Aorta (tissue), 5 donors: ENCODE measurements at places on chromosomes 2 and 18. TPM values are rescaled to one million over a fixed set of nuclear protein-coding genes. Genes with fewer than 3 reads are reported as not detected.

FBXO48 gene
- 1.0 TPM for total RNA-seq

- peaks cover 2% of the 10 kb centered on the region for H3K4me1 ChIP-seq
- no peaks in the 10 kb centered on the region for H3K36me3 ChIP-seq
- no peak overlapping the region for H3K27ac ChIP-seq
- H3K27me3 ChIP-seq, result no peaks in the 10 kb centered on the region
- DNase-seq, result no peak
- no peak overlapping the region for H3K4me3 ChIP-seq
Measured at GRCh38 chr2:21228041-21228895, 104.5 kb downstream of the TDRD15 start.

DNA sequence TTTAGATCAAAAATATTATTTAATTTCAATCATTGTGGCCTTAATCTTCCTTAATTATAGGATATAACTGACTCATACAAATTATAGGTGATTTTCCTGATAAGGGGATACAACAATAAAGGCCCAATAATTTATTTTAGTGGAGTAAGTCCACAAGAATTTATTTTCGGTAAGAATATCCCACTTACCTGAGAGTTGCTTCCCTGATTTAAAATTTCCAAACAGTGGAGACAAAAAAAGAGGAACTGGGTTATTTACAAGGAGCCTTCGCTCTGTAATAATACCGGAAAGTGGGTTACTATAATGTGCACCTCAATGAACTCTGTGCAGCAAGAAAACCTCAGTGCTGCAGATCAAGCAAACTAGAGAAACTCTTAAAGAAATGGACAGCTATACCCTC lies 42.2 kb downstream of the FEZ2 start:
- no peaks in the 10 kb centered on the region for H3K27me3 ChIP-seq
- peaks cover 3% of the 10 kb centered on the region for H3K4me1 ChIP-seq
- DNase-seq, result no peak
- no peak overlapping the region for H3K27ac ChIP-seq
- H3K36me3 ChIP-seq, result peaks cover 2% of the 10 kb centered on the region

GRCh38 chr2:2832657-2833056 lies 501.6 kb upstream of the MYT1L start:
- no peaks in the 10 kb centered on the region for H3K27me3 ChIP-seq
- no peak for DNase-seq
- H3K36me3 ChIP-seq, result no peaks in the 10 kb centered on the region
- H3K4me1 ChIP-seq, result no peaks in the 10 kb centered on the region
- no peak overlapping the region for H3K27ac ChIP-seq

DNA sequence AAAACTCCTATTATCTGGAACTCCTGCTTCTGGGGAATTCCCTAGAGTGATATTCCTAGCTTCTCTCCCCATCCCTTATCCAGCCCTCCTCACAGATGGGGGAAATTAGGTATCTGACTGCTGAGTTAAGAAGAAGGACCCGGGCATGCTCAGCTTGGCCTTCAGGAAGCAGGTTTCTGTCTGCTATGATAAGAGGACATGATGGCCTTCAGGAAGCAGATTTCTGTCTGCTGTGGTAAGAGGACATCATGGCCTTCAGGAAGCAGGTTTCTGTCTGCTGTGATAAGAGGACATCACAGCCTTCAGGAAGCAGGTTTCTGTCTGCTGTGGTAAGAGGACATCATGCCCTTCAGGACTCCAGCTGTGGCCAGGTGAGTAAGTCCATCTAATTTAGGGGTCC lies 65.2 kb downstream of the PLEKHM3 start:
- H3K27me3 ChIP-seq, result no peaks in the 10 kb centered on the region
- no peak overlapping the region for H3K27ac ChIP-seq
- H3K4me1 ChIP-seq, result no peaks in the 10 kb centered on the region
- H3K4me3 ChIP-seq, result no peak overlapping the region

ATIC gene
- total RNA-seq, result 40.3 TPM

GRCh38 chr2:174705321-174705720 lies 59.0 kb downstream of the CHRNA1 start:
- no peak overlapping the region for H3K27ac ChIP-seq
- no peak for DNase-seq
- H3K27me3 ChIP-seq, result no peaks in the 10 kb centered on the region
- no peaks in the 10 kb centered on the region for H3K4me1 ChIP-seq
- H3K36me3 ChIP-seq, result no peaks in the 10 kb centered on the region

HAAO gene
- total RNA-seq, result 29.1 TPM

TCF23 gene
- 0.39 TPM for total RNA-seq

MZT2B gene
- total RNA-seq, result 172 TPM

DNA sequence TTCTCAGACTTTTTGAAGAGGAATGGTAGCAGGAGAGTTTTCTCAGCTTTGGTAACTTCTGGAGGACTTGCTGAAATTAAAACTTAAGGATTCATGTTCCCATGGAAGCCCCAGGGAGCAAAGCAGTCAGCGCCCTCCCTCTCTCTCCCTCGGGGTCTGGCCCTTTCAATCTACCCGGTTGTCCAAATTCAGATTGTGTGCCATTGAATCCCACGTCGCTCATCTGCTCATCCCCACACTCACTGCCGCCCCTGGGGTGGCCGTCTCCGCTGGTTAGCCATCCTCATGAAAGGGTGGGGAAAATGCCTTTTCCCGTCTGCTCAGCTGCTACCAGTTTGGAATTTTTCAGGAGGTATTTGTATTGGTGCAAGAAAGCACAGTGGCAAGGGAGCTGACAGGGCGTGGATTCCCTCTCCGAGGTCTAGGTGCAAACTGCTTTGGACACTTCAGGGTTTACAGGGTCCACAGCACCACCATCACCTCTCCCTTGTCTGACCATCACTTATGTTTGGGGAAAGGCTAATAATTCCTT lies 27.1 kb downstream of the MCFD2 start:
- no peaks in the 10 kb centered on the region for H3K4me1 ChIP-seq
- no peaks in the 10 kb centered on the region for H3K36me3 ChIP-seq
- no peak for DNase-seq
- no peak overlapping the region for H3K27ac ChIP-seq

DNA sequence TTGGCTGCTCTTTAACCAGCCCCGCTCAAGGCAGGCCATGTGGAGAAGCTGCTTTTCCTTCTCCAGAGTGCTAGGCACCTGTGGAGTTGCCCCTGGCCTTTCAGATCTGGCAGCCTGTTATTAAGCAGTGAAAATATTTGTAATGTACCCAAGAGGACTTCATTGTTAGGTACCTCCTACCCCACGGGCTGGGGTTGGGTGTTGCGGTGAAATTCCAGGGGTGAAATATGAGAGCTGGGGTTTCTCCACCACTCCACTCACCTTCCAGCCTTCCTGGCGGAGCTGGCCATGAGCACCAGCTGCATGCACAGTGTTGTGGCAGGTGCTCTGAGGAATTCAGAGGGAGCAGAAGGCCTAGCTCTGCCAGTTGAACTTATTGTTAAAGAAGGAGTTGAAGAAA lies 39.1 kb downstream of the NTSR2 start:
- no peaks in the 10 kb centered on the region for H3K36me3 ChIP-seq
- no peak overlapping the region for H3K4me3 ChIP-seq
- H3K4me1 ChIP-seq, result no peaks in the 10 kb centered on the region
- no peak for DNase-seq
- H3K27ac ChIP-seq, result no peak overlapping the region

DNA sequence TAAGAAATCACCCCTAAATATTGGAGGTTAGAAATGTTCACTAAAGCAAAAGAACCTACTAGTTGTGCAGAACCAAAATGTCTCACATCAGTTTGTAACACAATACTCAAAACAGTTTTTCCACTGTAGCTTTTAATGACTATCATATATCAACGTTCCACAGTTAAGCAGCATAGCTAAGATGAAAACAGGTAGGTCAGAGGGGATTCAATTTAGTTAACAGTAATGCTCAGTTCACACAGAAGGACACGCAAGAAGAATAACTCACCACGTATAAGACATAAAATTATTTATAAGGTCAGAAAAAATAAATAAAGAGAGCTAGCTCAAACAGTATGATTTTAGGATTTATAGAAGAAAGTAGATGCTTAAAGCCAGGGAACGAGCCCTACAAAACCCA lies 118.9 kb upstream of the CCDC150 start:
- no peaks in the 10 kb centered on the region for H3K27me3 ChIP-seq
- no peak overlapping the region for H3K4me3 ChIP-seq
- no peak for DNase-seq
- no peaks in the 10 kb centered on the region for H3K4me1 ChIP-seq

DPP10 gene
- total RNA-seq, result not detected

UPP2 gene
- not detected for total RNA-seq

DNA sequence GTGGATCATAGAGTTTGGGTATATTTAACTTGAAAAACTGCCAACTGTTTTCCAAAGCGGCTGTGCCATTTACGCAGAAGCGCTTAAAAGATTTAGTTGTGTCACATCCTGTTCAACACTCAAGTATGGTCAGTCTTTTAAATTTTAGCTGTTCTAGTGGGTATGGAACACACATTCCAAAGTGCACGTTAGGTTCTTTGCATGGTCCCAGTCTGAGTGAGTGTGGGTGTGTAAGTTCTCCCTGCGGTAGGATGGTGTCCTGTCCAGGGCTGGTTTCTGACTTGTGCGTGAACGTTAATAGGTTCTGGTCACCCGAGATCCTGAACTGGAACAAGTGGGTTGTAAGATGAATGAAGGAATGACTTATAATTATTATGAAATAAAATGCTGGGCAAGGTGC lies 28.4 kb upstream of the IL36G start:
- H3K27me3 ChIP-seq, result no peaks in the 10 kb centered on the region
- DNase-seq, result no peak
- H3K36me3 ChIP-seq, result no peaks in the 10 kb centered on the region
- no peaks in the 10 kb centered on the region for H3K4me1 ChIP-seq

CDH2 gene
- 10.1 TPM for total RNA-seq

ADAM23 gene
- 4.2 TPM for total RNA-seq

NOP58 gene
- 42.4 TPM for total RNA-seq

CELF4 gene
- not detected for total RNA-seq

CCDC74B gene
- total RNA-seq, result 1.3 TPM

PLEKHA3 gene
- total RNA-seq, result 43.9 TPM

GRCh38 chr18:46810481-46811000 lies 53.7 kb upstream of the ST8SIA5 start:
- H3K4me1 ChIP-seq, result no peaks in the 10 kb centered on the region
- H3K36me3 ChIP-seq, result no peaks in the 10 kb centered on the region
- H3K27ac ChIP-seq, result no peak overlapping the region
- H3K27me3 ChIP-seq, result no peaks in the 10 kb centered on the region

ADGRF3 gene
- not detected for total RNA-seq
